ENCODE measurements at places on chromosomes 12 and 14.

DNA sequence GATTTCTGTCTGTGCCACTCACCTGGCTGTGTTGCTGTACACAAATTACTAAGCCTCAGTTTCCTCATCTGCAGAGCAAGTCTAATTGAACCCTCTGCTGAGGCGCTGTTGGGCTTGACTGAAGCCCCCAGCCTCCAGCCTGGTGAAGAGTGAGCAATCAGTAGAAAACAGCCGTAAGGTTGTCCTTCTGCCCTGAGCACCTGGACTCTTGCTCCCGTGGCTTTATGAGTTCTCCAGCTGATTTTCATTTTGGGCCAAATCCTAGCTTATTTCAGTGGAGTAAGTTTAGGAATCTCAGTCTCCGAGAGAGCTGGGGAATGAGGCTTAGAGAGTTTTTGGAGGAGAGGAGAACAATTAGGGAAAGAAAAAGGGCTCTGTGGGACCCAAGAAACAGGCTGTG, 133.9 kb upstream of the EVL start:
- no peak for DNase-seq

GRCh38 chr14:24411443-24412389, 12.9 kb downstream of the NYNRIN start:
- DNase-seq = peak; percentile 66

DNA sequence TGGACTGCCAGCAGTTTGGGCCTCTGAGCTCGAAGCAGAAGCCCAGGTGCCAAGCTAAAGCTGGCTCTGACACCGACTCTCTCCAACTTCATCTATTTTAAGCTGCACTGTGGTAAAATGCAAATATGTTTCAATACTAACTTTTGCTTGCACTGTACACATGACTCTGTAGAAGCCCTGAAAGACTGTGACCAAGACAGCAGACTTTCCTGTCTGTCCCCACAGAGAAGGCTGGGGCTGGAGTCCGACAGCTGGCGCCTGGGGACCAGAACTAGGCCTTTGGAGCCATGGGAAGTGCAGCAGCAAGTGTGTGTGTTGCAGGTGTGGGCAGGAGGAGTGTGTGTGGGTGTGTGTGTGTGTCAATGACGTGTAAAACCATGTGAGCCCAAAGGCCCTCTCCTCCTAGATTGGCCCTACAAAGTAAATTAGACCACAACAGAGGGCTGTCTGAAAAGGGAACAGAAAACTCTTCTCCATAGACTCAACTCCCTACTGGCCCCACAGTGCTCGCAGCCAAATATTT, 16.4 kb upstream of the RAB35 start:
- DNase-seq = no peak

- peak; percentile 11 for DNase-seq
Observed at GRCh38 chr12:15209782-15210181, 11.4 kb downstream of the RERG start.

DNA sequence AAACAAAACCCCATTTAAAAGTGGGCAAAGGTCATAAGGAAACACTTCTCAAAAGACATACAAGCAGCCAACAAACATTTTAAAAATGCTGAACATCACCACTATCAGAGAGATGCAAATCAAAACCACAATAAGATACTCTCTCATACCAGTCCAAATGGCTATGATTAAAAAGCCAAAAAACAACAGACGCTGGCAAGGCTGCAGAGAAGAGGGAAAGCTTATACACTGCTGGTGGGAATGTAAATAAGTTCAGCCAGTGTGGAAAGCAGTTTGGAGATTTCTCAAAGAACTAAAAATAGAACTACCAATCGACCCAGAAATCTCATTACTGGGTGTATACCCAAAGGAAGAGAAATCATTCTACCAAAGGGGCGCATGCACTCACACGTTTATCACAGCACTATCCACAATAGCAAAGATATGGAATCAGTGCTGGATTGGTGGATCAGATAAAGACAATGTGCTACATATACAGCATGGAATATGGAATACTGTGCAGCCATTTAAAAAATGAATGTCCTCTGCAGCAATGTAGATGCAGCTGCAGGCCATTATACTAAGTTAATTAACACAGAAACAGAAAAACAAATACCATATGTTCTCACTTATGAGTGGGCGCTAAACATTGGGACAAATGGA, 102.1 kb upstream of the DAAM1 start:
- no peak for DNase-seq

DNA sequence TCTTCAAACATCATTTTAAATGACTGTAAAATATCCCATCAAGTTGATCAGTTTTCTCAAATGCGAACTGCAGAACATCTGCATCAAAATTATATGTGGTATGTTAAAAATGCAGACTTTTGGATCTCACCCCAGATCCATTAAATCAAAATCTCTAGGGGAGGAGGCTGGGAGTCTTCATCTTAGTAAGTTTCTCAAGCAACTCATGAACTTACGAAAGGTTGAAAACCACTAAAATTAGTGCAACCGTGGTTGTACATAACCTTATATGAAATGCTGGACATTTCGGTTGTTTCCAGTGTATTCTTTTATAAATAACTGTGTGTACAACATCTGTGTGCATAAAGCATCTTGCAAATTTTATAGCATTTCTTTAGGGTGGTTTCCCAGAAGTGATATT, 39.2 kb downstream of the ZFP36L1 start:
- DNase-seq = no peak

GRCh38 chr12:106039242-106039641, 99.5 kb downstream of the NUAK1 start:
- no peak for DNase-seq

DNA sequence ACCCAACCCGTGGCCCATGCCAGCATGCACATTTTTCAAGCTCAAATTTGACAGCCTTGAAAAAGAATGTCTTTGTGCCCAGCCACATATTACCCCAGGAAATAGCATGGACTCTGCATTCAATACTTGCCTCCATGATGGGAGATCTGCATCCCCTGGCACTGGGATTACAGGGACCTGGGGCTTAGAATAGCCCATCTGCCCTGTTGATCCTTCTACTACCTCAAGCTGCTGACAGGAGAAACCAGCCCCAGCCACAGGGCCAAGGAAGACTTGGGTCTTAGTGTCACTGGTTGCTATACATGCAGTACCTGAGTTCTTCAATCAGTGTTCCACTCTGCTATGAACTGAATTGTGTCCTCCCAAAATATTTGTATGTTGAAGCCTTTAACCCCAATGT, 85.3 kb downstream of the LRRC74A start:
- DNase-seq = no peak

- no peak for DNase-seq
Observed at GRCh38 chr14:66815687-66816086, 307.7 kb downstream of the GPHN start.

- no peak for DNase-seq
Observed at GRCh38 chr12:99558109-99558508, 89.4 kb upstream of the GARIN6 start.

- DNase-seq = no peak
Observed at GRCh38 chr12:12685305-12685704, 10.7 kb downstream of the GPR19 start.

GRCh38 chr14:31920989-31921650, 156.0 kb upstream of the ARHGAP5 start:
- no peak for DNase-seq

- DNase-seq = no peak
Observed at GRCh38 chr14:55912344-55912743, 205.9 kb upstream of the PELI2 start.

DNA sequence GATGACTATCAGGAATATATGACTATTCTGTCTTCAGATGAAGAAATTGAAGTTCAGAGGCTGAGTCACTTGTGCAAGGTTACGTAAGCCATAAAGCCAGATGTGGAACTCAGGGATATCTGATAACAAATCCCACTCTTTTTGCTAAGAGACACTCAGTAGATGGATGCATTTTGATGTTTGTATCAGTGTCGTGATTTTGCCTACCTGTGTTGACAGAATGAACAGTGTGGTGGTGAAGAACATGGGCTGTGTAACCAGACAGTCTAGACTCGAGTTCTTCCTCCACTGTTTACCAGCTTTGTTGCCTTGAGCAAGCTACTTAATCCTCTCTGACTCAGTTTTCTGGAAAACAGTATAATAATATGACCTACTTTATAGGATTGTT, 93.9 kb downstream of the DAAM1 start:
- peak; percentile 88 for DNase-seq

GRCh38 chr12:51959921-51960320, 8.4 kb downstream of the ACVR1B start:
- no peak for DNase-seq

DNA sequence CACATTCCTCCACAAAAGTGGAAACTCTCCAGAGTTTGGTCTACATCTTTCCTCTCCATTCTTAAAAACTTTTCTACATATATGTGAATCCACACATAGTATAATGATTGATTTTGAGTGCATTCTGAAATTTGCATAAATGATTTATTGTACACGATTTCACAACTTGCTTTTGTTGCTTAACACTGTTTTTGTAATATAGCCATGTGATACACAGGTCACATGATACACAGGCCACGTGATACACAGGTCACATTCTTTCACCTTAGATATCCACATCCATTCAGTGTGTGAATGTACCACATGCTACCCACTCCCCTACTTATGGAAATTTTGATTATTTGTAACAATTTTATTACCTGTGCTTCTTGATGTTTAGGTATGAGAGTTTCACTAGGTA, 319.1 kb downstream of the ZFP36L1 start:
- peak; percentile 29 for DNase-seq

GRCh38 chr12:95385246-95386035, 88.5 kb upstream of the METAP2 start:
- peak; percentile 38 for DNase-seq

DNA sequence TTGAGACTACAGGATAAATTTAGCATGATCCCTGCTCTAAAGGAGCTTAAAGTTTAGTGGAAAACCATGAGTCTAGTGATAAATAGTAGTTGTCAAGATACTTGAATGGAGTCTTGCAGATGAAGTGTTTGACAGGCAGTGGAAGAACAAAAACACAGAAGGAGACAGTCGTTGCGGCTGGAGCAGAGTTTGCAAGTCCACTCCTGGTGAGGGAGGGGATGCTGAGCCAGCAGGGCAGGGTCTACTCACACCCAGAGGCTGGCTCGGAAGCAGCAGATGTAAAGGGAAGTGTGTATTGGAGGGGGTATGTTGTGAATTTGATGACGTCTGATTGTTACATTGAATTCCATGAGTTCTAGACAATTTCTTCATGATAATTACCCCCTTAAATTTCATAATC, 61.3 kb downstream of the TRAF3 start:
- DNase-seq = no peak

GRCh38 chr14:49420201-49420600, 166.0 kb downstream of the RPS29 start:
- DNase-seq = no peak

- DNase-seq = no peak
Observed at GRCh38 chr12:46669720-46670119, 156.1 kb downstream of the SLC38A4 start.

- peak; percentile 3 for DNase-seq
Observed at GRCh38 chr14:39731912-39732311, 299.7 kb upstream of the FBXO33 start.

DNA sequence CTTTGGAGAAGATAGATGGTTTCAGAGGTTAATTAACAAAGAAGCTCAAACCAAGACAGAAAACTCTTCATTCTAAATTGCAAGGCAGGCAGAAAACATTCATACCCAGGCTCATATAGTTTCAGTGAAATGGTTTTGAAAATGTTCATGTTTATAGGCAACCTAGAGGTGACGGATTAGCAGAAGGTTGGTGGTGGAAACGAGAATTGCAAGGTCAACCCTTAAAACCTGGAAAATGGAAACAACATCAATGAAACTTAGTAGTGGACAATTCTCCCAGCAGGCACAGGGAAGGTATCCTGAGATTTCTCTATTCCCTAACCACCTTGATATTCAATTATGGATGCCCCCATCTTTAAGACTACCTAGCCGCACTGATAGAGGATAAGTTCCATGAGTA, 965 bp downstream of the CD163 start:
- no peak for DNase-seq

- DNase-seq = no peak
Observed at GRCh38 chr12:6202846-6203245, 2.6 kb downstream of the CD9 start.

DNA sequence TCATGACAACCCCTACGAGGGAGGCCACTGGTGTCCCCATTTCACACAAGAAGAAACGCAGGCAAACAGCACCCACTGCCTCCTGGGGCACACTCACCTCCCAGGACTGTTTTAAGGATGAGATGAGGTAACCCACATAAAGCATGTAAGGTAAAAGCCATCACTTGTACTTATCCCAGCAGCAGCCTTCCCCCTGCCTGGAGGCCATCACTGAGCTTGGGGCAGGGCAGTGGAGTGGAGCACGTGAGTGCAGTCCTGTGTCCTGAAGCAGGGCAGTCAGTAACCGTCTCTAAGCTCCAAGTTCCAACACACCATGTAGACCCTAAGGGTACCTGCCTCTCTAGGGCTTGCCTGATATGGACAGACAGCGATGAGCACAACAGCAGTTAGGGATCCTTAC, 1.7 kb downstream of the POLE start:
- DNase-seq = no peak

DNA sequence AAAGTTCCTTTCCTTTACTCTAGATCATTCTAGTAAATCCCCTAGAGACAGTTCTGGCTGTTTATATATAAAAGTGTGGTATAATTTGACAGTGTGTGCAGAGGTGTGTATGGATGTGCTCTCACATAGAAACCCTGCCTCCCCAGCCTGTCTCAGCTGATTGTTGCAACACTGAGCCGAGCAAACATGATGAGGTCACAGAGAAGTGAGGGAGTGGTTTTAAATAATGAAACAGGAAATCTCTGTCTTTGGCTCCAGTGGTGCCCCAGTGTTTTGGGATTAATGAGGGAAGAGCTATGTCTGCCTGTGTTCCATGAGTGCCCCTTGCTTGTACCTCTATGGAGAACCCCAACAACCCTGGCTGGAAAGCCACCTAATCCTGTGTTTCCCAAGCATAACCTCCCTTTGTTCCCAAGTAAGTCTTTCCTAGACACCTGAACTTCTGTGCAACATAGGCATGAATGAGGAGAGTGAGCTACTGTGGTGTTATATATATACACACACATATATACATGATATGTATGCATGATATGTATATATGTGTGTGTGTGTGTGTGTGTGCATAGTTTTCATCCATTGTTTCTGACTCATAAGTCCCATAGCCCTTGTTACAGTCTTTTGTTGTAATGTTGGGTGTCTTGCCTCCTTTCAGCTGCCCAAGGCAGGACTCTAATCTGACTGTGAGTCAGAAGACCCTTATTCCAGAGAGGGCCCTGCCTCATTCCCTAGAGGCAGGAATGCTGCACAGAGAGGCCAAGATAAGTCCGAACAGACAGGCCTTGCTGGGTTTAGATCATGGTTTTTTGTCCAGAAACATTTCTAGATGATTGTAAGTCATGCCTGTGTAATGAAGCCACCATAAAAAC, 18.0 kb downstream of the TRAF3 start:
- peak; percentile 85 for DNase-seq

DNA sequence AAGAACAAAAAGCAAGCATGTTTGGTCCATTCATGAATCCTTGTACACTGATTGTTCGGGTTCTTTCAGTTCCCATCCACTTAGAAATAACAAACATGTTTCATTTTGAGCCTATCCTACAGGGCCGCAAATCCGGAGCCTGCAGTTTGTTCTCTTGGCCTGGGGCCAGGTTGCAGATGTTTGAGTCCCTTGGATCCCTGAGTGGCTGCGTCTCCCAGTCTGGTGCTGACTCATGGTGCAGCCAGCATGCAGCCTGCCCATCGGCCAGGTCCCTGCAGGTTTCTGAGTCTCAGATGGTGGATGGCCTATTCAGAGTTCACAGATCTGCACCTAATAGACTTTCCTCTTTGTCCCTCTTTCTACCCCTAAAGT, 1.9 kb upstream of the DYNC1H1 start:
- peak; percentile 97 for DNase-seq

GRCh38 chr12:10697156-10697555, 23.3 kb upstream of the STYK1 start:
- no peak for DNase-seq
